ENCODE measurements at places on chromosomes 4 and X.

DNA sequence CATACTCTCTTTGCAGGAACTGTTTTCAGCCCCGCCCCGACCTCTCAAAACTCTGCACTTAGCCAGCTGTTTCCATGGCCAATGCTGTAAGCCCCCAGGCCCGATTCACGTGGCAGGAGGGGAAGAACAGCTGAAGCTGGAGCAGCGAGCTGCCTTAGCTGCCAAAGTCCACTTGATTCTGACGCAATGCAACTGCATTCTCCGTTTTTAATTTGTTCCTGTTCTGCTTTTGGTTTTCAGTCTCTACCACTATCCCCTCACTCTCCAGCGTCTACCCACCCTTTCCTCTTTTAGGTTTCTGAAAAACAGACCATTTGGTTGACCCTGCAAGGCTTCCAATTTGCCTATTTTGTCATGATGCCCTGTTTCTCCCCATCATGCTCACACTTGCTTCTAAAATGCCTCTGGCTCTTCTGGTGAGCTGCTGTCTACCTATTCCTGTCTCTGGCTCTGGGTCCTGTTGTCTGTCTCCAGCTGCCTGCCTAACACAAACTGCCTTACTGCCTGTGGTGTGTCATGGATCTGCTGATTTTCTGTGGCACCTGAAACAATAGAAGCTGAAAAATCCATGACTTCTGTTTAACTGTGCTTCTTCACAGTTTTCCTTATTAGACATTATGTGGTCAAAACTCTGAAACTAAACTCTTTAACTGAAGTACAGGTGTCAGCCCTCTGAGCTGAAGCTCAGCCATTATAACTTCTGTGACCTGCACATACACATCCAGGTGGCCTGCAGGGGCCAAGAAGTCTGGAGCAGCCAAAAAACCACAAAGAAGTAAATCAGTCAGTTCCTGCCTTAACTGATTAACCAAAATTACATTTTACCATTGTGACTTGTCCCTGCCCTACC lies 160.5 kb upstream of the AGTR2 start:
- peak; percentile 21 for DNase-seq

- DNase-seq: no peak
Observed at GRCh38 chr4:162017863-162018262, 145.9 kb downstream of the FSTL5 start.

GRCh38 chrX:4627414-4627813 lies 914.0 kb upstream of the PRKX start:
- no peak for DNase-seq

DNA sequence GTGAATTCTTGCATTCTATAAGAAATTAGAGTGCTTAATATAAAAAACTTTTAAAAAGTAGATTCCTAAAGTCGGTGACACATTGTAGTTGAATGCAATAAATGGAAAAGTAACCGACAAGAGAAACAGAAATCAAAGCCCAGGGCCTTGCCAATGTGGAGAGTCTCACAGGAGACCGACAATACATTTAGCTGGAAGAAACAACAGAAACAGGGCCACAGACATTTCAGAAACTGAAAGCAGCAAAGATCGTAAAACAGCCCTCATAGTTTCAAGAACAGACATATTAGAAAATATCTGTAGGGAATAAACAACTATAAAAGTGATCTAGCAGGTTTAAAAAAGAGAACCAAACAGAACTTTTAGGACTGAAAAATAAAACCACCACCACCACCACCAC lies 49.5 kb downstream of the STAP1 start:
- DNase-seq: no peak

GRCh38 chrX:5057786-5058185 lies 1170.9 kb downstream of the NLGN4X start:
- no peak for DNase-seq

DNA sequence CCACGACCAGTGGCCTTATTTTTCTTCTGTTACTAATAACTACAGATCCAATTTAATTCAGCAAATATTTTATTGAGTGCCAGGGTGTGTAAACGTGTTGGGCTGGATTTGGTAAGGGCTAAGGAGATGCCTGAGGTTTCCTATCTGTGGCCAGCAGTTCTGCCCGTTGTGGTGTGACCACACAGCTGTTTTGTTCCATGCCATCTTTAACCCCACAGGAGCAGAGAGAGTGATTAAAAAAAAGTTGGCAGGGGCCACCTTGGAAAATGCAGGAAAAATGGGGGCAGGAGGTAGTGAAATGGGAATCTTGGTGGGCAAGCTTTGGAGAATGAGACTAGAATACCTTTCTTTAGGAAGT lies 1.1 kb downstream of the PLAC8 start:
- no peak for DNase-seq

- no peak for DNase-seq
Observed at GRCh38 chr4:2663275-2663674, 92.9 kb downstream of the TNIP2 start.

- DNase-seq: no peak
Observed at GRCh38 chr4:29708473-29708872, 1011.7 kb upstream of the PCDH7 start.

DNA sequence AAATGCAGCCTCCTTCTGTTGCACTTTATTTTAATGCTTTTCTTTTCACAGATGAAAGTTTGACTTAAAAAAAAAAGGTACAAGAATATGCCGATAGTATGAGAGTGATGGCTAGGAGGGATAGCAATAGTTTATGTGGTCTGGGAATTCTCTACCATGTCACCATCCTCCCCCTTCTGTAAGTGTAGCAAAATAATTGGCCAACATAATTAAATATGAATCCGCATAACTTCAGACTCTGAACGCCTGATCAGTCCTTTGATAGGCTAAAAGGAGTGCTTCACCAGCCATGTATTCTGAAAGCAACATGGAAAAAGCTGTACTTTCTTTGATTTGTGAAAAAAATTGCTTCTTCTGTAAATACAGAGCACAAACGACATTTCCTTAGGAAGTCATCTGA lies 95.7 kb upstream of the TTC29 start:
- no peak for DNase-seq

- DNase-seq: no peak
Observed at GRCh38 chrX:85243155-85243554, 424 bp downstream of the SATL1 start.

DNA sequence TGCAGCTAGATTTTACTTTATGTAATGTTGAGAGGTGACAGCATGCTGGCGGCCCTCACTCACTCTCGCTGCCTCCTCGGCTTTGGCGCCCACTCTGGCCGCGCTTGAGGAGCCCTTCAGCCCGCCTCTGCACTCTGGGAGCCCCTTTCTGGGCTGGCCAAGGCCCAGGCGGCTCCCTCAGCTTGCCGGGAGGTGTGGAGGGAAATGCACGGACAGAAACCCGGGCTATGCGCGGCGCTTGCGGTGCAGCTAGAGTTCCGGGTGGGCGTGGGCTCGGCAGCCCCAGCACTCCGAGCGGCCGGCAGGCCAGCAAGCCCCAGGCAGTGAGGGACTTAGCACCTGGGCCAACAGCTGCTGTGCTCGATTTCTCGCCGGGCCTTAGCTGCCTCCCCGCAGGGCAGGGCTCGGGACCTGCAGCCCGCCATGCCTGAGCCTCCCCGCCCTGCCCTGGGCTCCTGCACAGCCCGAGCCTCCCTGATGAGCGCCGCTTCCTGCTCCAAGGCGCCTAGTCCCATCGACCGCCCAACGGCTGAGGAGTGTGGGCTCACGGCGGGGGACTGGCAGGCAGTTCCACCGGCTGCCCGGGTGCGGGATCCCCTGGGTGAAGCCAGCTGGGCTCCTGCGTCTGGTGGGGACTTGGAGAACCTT lies 128.7 kb downstream of the GASK1B start:
- peak; percentile 16 for DNase-seq

GRCh38 chrX:153628129-153628528 lies 18.9 kb upstream of the DUSP9 start:
- no peak for DNase-seq

GRCh38 chr4:80459918-80460473 lies 124.5 kb downstream of the CFAP299 start:
- DNase-seq: no peak
